ENCODE measurements at places on chromosomes 13 and 19. TPM values are rescaled to one million over a fixed set of nuclear protein-coding genes. Genes with fewer than 3 reads are reported as not detected.

DNA sequence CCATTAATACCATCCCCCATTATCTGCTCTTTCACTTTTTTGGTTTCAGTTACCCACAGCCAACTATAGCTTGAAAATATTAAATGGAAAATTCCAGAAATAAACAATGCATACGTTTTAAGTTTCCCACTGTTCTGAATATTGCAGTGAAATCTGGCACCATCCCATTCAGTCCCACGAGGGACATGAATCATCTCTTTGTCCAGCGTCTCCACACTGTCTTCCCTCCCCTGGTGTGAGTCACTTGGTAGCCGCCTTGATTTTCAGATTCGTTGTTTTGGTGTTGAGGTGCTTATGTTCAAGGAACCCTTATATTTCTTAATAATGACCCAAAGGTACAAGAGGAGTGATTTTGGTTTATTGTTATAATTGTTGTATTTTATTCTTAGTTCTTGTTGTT lies 246.1 kb downstream of the DCT start:
- H3K36me3 ChIP-seq, result no peaks in the 10 kb centered on the region
- no peak for DNase-seq
- H3K4me3 ChIP-seq, result no peak overlapping the region
- no peaks in the 10 kb centered on the region for H3K27me3 ChIP-seq
- H3K27ac ChIP-seq, result no peak overlapping the region

DNA sequence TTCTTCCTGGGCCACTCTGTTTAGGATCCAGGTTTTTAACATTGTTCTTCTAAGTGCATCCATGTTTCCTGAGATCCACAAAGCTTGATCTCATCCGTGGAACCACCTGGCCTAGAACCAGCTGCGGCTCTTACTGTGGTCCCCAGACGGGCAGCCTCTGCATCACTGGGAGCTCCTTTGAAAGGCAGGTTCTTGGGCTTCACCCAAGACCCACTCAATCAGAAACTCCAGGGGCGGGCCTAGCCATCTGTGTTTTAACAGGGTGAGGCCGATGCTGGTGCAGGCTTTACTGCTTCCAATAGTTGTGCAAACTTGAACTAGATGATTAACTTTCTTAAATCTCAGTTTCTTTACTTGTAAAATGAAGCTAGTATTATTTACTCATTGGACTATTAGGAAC lies 605.7 kb downstream of the FGF9 start:
- H3K27me3 ChIP-seq, result no peaks in the 10 kb centered on the region
- DNase-seq, result no peak
- no peaks in the 10 kb centered on the region for H3K36me3 ChIP-seq
- H3K4me3 ChIP-seq, result no peak overlapping the region

The MYO1F gene
- total RNA-seq, result 9.9 TPM

The ADGRE3 gene
- 0.33 TPM for total RNA-seq

- no peaks in the 10 kb centered on the region for H3K4me1 ChIP-seq
- no peaks in the 10 kb centered on the region for H3K27me3 ChIP-seq
- no peak overlapping the region for H3K4me3 ChIP-seq
- DNase-seq, result no peak
- no peak overlapping the region for H3K27ac ChIP-seq
Observed at GRCh38 chr19:16867211-16867610, 21.6 kb upstream of the F2RL3 start.

- H3K4me3 ChIP-seq, result no peak overlapping the region
- no peak for DNase-seq
- H3K27me3 ChIP-seq, result no peaks in the 10 kb centered on the region
- H3K27ac ChIP-seq, result no peak overlapping the region
- H3K36me3 ChIP-seq, result no peaks in the 10 kb centered on the region
Observed at GRCh38 chr13:61144301-61144700, 271.3 kb downstream of the PCDH20 start.

DNA sequence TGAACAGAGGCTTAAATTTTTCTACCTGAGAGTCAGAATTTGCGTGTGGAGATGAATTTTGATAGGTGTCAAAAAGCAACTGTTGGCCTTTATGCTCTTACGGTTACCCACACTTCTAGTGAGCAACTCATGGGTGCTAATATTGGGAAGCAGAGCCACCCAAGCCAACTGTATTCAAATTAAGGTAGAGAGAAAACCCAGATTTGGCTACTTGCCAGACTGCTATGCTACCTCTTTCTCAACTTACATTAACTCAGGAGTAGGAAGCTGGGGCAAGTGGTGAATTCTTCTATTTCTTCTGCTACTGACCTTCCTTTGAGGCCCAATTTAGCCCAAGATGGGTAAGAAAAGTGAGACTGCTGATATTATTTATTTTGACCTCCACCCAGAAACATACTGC lies 83.9 kb downstream of the OLFM4 start:
- H3K27ac ChIP-seq, result no peak overlapping the region
- H3K4me3 ChIP-seq, result no peak overlapping the region
- H3K36me3 ChIP-seq, result no peaks in the 10 kb centered on the region
- H3K4me1 ChIP-seq, result no peaks in the 10 kb centered on the region
- DNase-seq, result no peak

The SHISA7 gene
- total RNA-seq, result 0.05 TPM

The ACP5 gene
- total RNA-seq, result 34.4 TPM

DNA sequence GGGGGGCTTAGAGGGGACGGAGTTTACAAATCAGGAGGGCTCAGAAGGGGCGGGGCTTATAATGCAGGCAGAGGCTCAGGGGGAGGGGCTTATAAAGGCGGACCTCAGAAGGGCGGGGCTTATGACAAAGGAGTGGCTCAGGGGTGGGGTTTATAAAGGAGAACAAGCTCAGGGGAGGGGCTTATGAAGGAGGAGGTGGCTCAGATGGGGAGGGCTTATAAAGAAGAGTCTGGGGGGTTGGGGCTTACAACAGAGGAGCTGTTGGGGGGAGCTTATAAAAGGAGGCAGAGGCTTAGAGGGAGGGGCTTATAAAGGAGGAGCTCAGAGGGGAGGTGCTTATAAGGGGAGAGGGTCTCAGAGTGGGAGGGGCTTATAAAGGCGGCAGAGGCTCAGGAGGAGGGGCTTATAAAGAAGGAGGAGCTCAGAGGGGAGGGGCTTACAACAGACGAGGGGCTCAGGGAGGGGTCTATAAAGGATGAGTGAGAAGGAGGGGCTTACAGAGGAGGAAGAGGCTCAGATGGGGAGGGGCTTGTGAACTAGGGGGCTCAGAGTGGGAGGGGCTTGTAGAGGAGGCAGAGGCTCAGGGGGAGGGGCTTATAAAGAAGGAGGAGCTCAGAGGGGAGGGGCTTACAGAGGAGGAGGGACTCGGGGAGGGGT lies 1.0 kb downstream of the SMIM24 start:
- peaks cover 3% of the 10 kb centered on the region for H3K4me1 ChIP-seq
- peak overlapping the region; percentile 64 for H3K27ac ChIP-seq
- H3K36me3 ChIP-seq, result no peaks in the 10 kb centered on the region
- peak overlapping the region; percentile 50 for H3K4me3 ChIP-seq
- DNase-seq, result peak; percentile 57
- H3K27me3 ChIP-seq, result no peaks in the 10 kb centered on the region

DNA sequence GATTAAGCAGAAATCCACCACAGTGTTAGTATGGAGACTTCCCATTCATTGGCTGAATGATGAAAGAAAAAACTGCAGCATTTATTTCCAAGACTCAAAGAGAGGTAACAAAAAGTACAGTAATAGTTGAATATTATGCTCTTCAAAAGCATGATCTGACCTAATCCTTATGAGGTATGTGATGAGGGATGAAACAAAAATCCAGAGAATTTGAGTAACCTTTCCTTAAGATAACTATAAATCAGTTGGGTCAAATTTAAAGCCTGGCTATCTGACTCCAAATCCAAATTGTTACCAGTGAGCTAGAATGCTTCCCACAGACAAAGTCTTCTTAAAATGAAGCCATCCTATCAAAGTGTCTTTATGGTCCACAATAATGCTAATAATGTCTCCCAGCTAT lies 38.1 kb downstream of the NUFIP1 start:
- DNase-seq, result no peak
- no peak overlapping the region for H3K4me3 ChIP-seq
- no peaks in the 10 kb centered on the region for H3K4me1 ChIP-seq
- H3K36me3 ChIP-seq, result no peaks in the 10 kb centered on the region
